Fibroblast of skin of left quadriceps (primary cell): ENCODE measurements at places on chromosomes 1 and 21.

GRCh38 chr1:227437495-227438008, 119.3 kb upstream of the CDC42BPA start:
- peak; percentile 39 for DNase-seq

DNA sequence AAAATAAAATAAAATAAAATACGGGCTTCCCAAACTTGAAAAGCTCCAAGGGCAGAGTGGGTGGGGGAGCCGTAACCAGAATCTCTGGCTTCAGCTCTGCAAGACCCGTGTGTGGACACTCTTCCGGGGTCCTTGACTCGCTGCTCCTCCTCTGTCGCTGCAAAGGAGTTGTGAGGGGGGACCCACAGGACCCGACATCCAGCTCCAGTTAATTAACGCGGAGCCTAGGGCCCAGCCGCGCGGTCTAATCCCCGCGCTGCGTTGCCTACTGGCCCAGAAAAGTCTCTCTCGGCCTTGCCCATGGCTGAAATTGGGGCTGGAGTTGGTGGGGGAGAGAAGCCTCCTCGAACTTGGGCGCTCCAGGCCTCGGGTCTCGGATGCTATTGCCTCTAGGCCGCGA, 1.8 kb downstream of the LMX1A start:
- DNase-seq = no peak

GRCh38 chr21:38912102-38912629, 106.4 kb downstream of the ETS2 start:
- DNase-seq = no peak

- no peak for DNase-seq
Observed at GRCh38 chr21:45550522-45551210, 8.4 kb upstream of the SLC19A1 start.
